ENCODE measurements at places on chromosomes 12 and 14.

DNA sequence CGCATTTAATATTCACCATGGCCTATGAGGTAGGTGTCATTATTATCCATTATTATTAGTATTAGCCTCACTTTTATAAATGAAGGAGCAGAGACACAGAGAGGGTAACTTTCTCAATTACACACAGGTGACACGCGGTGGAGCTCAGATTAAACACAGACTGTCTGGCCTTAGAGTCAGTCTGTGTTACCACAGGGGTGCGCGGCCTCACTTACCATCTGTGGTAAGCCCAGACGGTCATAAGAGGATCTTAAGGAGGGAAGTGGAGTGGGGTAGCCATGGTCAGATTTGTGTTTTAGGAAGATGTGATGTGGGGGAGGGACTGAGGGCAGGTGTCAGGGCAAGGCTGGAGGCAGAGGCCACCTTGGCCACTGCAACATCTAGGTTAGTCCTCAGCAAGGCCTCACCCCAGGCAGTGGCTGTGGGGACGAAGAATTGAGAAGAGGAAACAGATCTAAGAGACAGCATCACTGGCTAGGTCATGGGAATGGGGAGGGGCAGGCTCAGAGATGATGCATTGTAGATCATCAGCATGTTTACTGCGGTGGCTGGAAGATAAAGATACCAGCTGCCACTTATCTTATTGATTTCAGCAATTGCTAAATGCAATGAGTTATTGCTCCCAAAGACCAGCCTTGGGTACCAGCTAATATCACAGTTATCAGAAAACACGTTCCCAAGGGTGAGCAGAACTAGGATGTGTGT, 67.1 kb downstream of the SERPINA3 start:
- DNase-seq = no peak

DNA sequence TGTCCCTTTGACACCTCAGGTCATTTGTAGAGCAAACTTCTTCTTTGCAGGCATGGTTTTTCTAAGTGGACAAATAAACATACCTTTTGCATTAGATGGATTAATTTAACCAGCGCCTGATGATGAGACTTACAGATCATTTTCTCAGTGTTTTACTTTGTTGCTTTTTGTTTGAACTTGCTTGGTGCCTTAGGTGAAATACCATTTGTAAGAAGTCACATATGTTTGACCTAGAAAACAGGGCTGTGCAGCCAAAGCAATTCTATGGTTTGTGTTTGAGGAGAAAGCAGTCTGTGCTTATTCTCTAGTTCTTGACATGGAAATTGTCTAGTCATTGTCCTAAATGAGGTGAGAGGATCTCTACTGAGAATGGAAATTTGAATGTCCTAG, 111.1 kb downstream of the DIP2B start:
- no peak for DNase-seq

- DNase-seq = no peak
Observed at GRCh38 chr14:73567951-73568885, 795 bp upstream of the ACOT2 start.

DNA sequence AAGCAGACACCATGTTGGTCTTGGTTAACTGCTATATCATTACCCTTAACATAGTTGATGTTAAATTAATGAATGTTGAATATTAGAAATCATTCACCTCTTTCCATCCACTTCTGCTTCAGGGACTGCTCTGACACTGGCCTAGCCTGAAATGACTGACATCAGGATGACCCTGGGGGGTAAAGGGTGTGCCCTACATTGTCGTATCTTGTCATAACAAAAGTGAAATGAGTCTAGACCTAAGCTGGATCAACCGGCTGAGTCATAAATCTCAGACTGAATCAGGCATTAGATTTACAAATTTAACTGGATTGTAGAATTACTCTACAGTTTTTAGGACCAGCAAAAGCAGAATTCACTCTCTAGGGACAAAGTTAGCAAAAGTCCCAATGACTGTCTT, 35.3 kb downstream of the KICS2 start:
- no peak for DNase-seq

- DNase-seq = no peak
Observed at GRCh38 chr14:76881348-76881747, 55.1 kb downstream of the LRRC74A start.

GRCh38 chr12:113877607-113878006, 88.5 kb downstream of the RBM19 start:
- DNase-seq = no peak

DNA sequence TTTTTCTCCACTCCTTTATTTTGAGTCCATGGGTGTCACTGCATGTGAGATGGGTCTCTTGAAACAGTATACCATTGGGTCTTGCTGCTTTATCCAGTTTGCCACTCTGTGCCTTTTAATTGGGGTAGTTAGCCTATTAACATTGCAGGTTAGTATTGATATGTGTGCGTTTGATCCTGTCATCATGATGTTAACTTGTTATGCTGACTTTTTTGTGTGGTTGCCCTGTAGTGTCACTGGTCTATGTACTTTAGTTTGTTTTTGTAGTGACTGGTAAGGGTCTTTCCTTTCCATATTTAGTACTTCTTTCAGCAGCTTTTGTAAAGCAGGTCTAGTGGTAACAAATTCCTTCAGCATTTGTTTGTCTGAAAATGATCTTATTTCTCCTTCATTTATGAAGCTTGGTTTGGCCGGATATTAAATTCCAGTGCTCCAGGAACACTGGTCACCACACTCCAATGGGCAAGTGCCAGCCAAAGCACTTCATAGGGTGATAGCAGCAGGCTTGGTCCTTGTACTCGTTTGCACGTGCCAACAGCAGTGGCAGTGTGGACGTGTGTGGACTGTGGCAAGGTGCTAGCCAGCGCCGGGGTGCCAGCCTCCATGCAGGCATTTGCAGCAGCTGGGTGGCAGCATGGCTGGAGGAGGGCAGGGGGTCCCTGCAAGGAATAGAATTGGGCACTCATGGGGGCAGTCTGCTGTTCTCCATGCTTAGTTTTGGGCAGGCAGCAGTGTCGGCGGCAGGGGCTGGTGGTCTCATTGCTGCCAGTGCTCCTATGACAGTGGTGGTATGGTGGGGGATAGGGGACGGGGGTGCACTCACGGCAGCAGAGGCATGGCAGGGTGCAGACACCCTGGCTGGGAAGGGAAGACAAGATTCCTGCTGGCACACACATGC, 53.5 kb downstream of the FRS2 start:
- DNase-seq = no peak

GRCh38 chr12:42698213-42698612, 108.7 kb upstream of the PRICKLE1 start:
- no peak for DNase-seq
